ENCODE measurements at places on chromosomes 11 and 22. TPM values are rescaled to one million over a fixed set of nuclear protein-coding genes. Genes with fewer than 3 reads are reported as not detected.
A peak's percentile ranks its signal among the peaks of the same experiment; 100 is the strongest.

DNA sequence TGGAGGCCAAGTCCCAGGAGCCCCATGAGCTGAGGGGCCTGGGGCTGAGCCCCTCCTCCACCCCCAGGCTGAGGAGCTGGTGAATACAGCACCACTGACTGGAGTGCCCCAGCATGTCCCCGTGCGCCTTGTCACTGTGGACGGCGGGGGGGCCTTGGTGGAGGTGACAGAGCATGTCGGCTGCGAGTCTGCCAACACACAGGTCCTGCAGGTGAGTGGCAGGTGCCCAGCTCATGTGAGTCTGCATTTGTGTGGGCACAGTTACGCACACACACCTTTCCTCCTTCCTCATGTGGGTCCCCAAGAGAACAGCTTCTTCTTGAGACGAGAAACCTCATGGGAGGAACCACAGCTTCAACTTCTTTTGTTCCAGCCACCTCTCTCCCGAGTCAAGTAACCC lies 7.7 kb downstream of the TMEM132A start:
- no peak for DNase-seq
- no peak overlapping the region for H3K27ac ChIP-seq
- no peaks in the 10 kb centered on the region for H3K36me3 ChIP-seq
- no peak overlapping the region for H3K4me3 ChIP-seq
- H3K27me3 ChIP-seq = peaks cover 19% of the 10 kb centered on the region

- no peaks in the 10 kb centered on the region for H3K4me1 ChIP-seq
- H3K36me3 ChIP-seq = no peaks in the 10 kb centered on the region
- H3K27ac ChIP-seq = no peak overlapping the region
- H3K4me3 ChIP-seq = no peak overlapping the region
- no peaks in the 10 kb centered on the region for H3K27me3 ChIP-seq
Observed at GRCh38 chr11:81570669-81571068, 1163.0 kb downstream of the FAM181B start.

DNA sequence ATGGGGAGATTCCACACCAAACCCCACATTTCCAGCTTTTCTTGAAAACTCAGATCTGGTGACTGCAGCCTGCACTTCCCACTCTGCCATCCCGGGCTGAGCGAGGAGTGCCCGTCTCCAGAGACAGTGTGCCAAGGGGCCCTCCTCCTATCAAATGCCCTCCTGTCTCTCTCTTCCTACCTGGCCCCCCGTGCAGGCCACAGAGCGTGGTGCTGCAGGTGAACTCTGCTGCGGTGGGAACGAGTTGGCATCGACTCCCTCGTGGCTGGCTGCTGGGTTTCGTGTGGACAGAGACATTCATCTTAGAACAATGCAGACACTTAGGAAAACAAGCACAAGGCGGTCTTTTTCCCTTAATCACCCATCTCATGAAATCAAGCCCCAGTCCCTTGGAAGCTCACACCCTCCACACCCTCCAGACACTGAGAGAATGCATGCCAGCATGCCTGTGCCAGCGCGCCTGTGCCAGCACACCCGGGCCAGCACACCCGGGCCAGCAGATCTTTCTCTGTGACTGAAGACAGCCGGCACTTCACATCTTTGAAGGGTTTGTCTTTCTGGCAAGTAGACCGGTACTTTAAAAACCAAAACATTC lies 65.0 kb downstream of the PARVB start:
- no peak overlapping the region for H3K27ac ChIP-seq
- no peaks in the 10 kb centered on the region for H3K36me3 ChIP-seq
- no peaks in the 10 kb centered on the region for H3K27me3 ChIP-seq
- H3K4me1 ChIP-seq = peaks cover 13% of the 10 kb centered on the region
- no peak overlapping the region for H3K4me3 ChIP-seq

DNA sequence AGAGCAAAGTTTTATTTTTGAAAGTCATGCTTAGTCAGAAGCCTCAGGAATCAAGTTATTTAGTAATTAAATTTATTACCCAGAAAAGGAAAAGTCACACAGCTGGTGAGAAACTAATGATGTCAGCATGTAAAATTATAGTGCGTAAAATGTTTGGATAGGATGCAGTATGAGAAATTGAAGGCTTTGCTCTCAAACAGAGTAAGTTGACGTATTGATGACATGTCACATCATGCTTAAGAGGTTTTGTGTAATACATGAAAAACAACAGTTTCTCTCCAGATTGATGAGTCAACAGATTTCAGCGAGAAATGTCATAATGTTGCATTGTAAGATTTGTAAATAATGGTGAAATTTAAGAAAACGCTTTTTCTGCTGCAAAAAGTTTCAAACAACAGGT lies 769.8 kb downstream of the METTL15 start:
- no peak overlapping the region for H3K27ac ChIP-seq
- no peaks in the 10 kb centered on the region for H3K27me3 ChIP-seq
- no peaks in the 10 kb centered on the region for H3K4me1 ChIP-seq
- no peaks in the 10 kb centered on the region for H3K36me3 ChIP-seq
- H3K4me3 ChIP-seq = no peak overlapping the region

GRCh38 chr22:21942407-21943343 lies 10.0 kb downstream of the PPM1F start:
- no peaks in the 10 kb centered on the region for H3K27me3 ChIP-seq
- peak overlapping the region; percentile 13 for H3K4me3 ChIP-seq
- peak overlapping the region; percentile 43 for H3K27ac ChIP-seq
- H3K4me1 ChIP-seq = peaks cover 47% of the 10 kb centered on the region
- no peaks in the 10 kb centered on the region for H3K36me3 ChIP-seq
- DNase-seq = peak; percentile 19

DNA sequence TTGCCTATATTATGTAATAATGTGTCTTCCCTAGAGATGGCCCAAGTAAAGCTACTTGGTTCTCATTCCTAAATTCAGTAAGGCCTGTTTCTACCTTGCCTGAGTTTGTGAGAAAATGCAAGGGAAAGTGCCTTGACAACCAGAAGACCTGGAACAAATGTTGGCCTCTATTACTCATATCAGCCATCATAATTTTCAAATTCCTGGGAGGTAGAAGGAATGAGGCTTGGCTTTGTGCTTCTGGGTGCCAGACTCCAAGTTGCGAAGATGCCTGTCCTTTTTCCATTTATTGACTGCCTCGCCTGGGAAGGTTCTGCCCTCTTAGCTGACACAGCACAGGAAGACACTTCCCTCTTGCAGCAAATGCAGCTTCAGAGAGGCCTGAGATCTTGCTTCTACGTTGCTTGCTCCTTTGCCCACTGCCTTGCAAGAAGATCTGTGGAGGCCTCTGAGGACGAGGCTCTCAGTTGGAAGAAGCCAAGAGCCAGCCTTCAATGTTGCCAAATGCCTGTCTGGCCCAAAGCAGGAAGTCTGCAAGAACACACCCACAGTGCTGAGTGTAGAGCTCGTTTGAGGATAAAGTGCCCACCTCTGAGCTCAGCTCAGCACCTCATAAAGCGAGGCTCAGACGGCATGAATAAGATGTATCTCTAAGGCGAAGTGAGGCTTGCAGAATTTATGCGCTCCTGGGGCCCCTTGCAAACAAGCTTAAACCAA lies 120.1 kb downstream of the GALNT18 start:
- H3K27me3 ChIP-seq = peaks cover 8% of the 10 kb centered on the region
- DNase-seq = no peak
- no peaks in the 10 kb centered on the region for H3K4me1 ChIP-seq
- H3K4me3 ChIP-seq = no peak overlapping the region
- no peak overlapping the region for H3K27ac ChIP-seq

DNA sequence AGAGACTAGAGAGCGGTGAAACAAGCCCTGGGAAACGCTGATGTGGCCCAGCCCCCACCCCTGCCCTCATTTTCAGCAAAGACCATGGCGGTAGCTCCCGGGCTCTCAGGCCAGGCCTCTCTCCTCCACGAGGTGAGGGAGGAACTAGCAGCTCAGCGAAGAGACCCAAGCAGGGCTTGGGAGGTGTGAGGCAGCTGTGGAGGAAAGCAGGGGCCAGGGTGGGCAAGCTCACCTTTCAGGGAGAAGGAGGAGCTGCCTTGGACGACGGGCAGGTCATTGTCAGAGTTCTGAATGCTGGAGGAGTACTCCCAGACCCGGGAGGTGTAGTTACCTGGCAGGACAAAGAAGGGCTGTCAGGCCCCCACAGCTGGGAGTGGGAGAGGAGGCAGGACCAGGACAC lies 19.9 kb downstream of the TRIM29 start:
- no peaks in the 10 kb centered on the region for H3K4me1 ChIP-seq
- no peak overlapping the region for H3K27ac ChIP-seq
- no peaks in the 10 kb centered on the region for H3K36me3 ChIP-seq
- no peak overlapping the region for H3K4me3 ChIP-seq
- DNase-seq = no peak

DNA sequence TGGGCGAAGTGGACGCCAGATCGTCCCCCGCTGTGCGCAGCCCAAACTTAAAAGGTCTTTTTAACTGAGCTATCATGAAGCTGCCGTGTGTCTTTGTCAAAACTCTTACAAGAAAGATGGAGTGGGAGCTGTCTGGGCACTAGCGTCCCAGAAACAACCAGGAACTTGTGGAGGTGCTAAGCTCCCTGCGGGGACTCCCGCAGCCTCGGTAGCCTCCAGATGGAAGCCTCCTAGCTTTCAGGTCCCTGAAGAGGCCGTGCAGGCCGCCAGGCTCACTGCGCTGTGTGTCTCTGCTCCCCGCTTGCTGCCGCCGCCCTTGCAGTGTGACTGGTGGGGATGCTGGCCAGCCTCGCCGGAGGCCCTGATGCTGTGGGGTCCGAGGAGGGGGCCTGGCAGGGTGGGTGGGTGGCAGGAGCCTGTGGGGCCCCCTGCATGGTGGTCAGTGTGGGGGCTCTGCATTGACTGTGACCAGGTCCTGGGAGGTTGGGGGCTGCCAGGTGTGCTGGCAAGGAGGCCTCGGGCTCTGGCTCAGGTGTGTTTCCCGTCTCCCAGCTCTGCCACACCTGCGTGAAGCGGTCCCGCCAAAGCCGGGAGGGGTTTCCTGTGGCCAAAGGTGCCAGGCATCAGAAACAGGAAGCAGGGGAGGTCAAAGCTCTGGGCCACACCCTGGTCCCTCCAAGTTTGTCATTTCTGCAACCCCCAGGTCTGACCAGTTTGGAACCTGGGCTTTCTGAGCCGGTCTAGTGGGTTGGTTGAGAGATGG lies 1.2 kb downstream of the TRABD start:
- peak overlapping the region; percentile 97 for H3K4me3 ChIP-seq
- peaks cover 6% of the 10 kb centered on the region for H3K36me3 ChIP-seq
- H3K4me1 ChIP-seq = peaks cover 33% of the 10 kb centered on the region

GRCh38 chr11:116731821-116732220 lies 41.0 kb downstream of the BUD13 start:
- no peaks in the 10 kb centered on the region for H3K36me3 ChIP-seq
- DNase-seq = no peak
- no peaks in the 10 kb centered on the region for H3K27me3 ChIP-seq
- H3K4me3 ChIP-seq = no peak overlapping the region

Gene FZD4
- 0.31 TPM for total RNA-seq

Gene ARHGAP8
- total RNA-seq = 2.8 TPM

Gene HEPHL1
- not detected for total RNA-seq

Gene ANKK1
- total RNA-seq = 0.12 TPM

Gene ISX
- not detected for total RNA-seq

Measured in activated T-cell treated with anti-CD3 and anti-CD28 coated beads, Interleukin-2, amount 50 U/mL, for 72 hours (primary cell).